Activated T-helper 1 cell treated with anti-CD3 and anti-CD28 coated beads, Interleukin-12 subunit alpha, Interleukin-12 subunit beta, Interleukin-2, Interleukin-4 antibody, amounts not matched to agents 30 ng/mL and 10 ng/mL and 1 ng/mL, durations not matched to agents 14 hours and 24 hours and 36 hours (primary cell): ENCODE measurements at places on chromosomes 16 and 17. TPM values are rescaled to one million over a fixed set of nuclear protein-coding genes. Genes with fewer than 3 reads are reported as not detected.

DNA sequence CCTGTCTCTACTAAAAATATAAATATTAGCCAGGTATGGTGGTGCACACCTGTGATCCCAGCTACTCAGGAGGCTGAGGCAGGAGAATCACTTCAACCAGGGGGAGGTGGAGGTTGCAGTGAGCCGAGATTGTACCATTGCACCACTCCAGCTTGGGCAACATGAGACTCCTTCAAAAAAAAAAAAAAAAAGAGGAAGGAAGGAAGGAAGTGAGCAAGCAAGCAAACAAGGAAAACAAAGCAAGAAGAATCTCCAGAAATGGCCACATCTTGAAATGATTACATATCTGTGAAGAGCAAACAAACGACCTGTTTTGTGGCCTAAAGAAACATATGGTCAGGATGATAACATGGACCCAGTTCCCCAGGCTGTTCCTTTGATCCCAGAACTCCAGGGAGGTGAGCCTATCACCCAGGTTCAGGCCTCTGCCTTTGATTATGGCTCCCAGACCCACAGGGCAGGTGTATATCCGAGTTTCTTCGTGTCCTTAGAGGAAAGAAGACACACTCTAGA lies 8.9 kb downstream of the ACOX1 start:
- no peaks in the 10 kb centered on the region for H3K4me1 ChIP-seq
- peaks cover 22% of the 10 kb centered on the region for H3K36me3 ChIP-seq
- H3K27me3 ChIP-seq = no peaks in the 10 kb centered on the region
- H3K27ac ChIP-seq = no peak overlapping the region
- DNase-seq = no peak

DNA sequence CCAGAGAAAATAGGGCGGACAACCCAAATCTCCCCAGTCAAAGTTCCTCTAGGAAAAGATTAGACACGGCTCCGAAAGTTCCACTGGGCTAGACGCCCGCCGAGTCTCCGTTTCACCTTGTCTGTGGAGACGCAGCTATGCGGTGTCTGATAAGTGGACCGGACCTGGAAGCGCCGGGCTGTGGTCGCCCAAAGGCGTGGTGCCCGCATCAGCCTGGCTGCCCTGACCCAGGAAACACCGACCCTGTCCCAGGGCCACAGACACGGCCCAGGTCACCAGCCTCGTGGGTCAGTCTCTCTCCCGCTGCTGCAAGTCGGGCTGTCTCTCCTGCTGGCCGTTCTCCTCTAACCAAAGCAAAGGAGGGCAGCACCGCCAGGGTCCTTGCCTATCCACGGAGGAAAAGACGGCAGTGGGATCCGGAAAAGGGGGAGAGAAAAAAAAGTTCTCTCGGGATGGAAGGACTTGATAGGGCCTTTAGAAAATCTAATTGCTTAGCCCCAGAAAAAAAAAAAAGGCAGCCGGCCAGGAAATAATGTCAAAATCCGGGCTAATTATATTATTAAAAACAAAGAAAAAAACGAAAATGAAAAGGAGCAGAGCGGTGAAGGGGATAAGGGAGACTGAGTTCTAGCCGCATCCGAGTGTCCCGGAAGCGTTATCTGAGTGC lies 13.9 kb upstream of the FOXF1 start:
- no peak for DNase-seq
- H3K36me3 ChIP-seq = no peaks in the 10 kb centered on the region
- H3K27me3 ChIP-seq = peaks cover 69% of the 10 kb centered on the region
- no peaks in the 10 kb centered on the region for H3K4me1 ChIP-seq

GRCh38 chr16:46949241-46949892 lies 24.1 kb downstream of the DNAJA2 start:
- no peak overlapping the region for H3K4me3 ChIP-seq
- DNase-seq = no peak
- peaks cover 2% of the 10 kb centered on the region for H3K27me3 ChIP-seq
- H3K36me3 ChIP-seq = no peaks in the 10 kb centered on the region
- H3K4me1 ChIP-seq = no peaks in the 10 kb centered on the region

- H3K4me3 ChIP-seq = no peak overlapping the region
- H3K36me3 ChIP-seq = no peaks in the 10 kb centered on the region
- H3K4me1 ChIP-seq = peaks cover 10% of the 10 kb centered on the region
Observed at GRCh38 chr16:72884037-72884436, 163.9 kb downstream of the ZFHX3 start.

GRCh38 chr17:3004150-3004801 lies 59.1 kb downstream of the OR1D5 start:
- H3K4me1 ChIP-seq = no peaks in the 10 kb centered on the region
- DNase-seq = no peak
- H3K27me3 ChIP-seq = peaks cover 2% of the 10 kb centered on the region
- no peak overlapping the region for H3K27ac ChIP-seq

- no peaks in the 10 kb centered on the region for H3K36me3 ChIP-seq
- no peaks in the 10 kb centered on the region for H3K4me1 ChIP-seq
- peaks cover 5% of the 10 kb centered on the region for H3K27me3 ChIP-seq
- DNase-seq = no peak
Observed at GRCh38 chr17:50319306-50320004, 26.5 kb upstream of the XYLT2 start.

DNA sequence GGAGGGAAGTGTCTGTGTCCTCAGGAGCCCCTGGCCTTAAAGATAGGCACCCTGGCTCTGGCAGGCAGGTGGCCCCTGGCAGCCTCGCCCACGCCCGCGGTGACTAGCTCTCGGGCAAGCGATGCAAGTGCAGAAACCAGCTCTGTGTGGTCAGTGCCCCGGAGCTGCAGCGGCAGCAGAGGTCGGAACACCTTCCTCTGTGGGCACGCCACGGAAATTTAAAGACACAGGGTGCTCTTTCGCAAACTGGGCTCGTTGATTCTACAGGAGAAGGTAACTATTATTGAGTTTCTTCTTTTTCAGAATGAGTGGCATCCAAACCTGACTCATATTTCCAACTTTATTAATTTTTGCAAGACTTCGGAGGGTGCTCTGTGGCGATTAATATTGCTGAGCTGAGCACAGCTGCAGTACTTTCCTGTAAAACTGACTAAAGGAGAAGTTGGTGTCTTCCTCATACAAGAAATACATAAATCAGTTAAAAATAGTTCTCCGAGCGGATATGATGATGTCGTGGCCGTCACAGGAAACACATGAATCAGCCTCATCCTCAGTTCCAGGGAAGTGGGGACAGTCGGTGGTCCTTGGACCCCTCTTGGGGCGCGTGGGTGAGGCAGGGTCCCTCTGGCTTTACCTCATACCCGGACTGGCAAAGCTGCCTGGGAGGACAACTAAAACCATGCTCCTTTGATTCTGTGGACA lies 120.2 kb downstream of the METRNL start:
- H3K4me3 ChIP-seq = peak overlapping the region; percentile 81
- no peaks in the 10 kb centered on the region for H3K27me3 ChIP-seq
- peak; percentile 61 for DNase-seq
- H3K36me3 ChIP-seq = no peaks in the 10 kb centered on the region
- H3K4me1 ChIP-seq = peaks cover 47% of the 10 kb centered on the region
- H3K27ac ChIP-seq = peak overlapping the region; percentile 96

- peaks cover 3% of the 10 kb centered on the region for H3K27me3 ChIP-seq
- no peak overlapping the region for H3K4me3 ChIP-seq
- H3K27ac ChIP-seq = no peak overlapping the region
- no peak for DNase-seq
- H3K4me1 ChIP-seq = no peaks in the 10 kb centered on the region
- H3K36me3 ChIP-seq = no peaks in the 10 kb centered on the region
Observed at GRCh38 chr17:8563024-8563776, 67.3 kb downstream of the MYH10 start.

SMTNL2 gene
- total RNA-seq = not detected in 2 replicates

SLFN14 gene
- total RNA-seq = 0.05 and 0.10 TPM in 2 replicates

ENPP7 gene
- 0.10 and 0.16 TPM in 2 replicates for total RNA-seq

MAP3K14 gene
- total RNA-seq = 64.4 and 64.7 TPM in 2 replicates

CALB2 gene
- not detected in 2 replicates for total RNA-seq

GNGT2 gene
- total RNA-seq = 16.5 and 18.4 TPM in 2 replicates
